ENCODE measurements at places on chromosomes 13 and 19.

DNA sequence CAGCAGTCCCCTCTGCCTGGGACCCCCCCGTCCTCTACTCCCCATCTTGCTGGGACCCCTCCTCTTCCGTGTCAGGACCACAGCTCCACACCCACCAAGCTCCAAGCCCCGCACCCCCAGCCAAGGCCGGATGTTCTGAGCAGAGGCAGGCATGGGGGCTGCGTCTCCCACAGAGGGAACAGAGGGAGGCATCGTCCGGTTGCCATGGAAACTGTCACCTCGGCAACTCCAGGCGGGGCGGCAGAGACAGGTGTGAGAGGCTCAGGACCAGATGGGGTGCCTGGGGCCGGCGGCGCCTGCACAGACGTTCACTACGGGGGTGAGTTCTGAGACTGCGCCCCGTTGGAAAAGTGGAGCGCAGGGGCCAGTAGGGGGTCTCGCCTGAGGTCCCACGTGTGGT is 5.4 kb downstream of the RNU6-9 start:
- DNase-seq: peak; percentile 58

DNA sequence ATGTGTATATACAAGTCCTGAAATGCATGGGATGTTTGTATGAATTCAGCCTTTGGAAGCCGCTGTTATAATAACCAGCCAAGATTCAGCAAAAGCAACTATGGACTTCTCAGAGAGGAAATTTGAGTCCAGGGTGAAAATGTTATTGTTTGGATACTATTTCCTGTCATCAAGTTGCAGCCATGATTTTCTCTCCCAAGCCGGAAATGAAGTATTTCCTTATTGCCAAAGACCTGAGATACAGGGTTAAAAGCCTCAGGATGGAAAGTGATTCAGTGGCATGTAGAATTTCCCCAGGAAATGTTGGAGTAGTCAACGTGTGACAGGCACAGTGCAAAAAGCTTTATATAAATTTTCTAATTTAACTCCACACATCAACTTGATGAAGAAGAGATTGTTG is 133.9 kb downstream of the IRS2 start:
- DNase-seq: no peak

DNA sequence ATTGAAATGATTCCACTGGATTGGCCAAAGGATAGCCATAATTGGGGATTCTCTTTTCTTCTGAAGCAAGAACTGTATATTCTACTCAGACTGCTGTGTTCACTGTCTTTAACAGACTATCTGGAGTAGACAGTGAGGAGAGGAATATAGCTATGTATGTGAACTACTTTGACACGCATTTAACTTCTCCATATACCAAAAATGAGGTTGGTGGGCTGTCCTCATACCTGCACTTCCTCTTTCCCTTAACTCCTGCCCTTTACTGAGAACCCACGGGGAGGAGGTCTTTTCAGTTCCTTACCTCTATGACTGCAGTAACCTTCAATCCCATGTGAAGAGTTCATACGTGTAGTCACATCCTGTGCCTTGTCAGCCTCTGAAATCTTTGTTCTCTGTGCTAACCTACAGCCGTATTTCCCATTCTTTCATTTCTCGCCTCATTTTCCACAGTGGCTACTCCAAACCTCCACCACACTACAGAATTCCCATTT is 305.8 kb downstream of the MTUS2 start:
- DNase-seq: no peak

DNA sequence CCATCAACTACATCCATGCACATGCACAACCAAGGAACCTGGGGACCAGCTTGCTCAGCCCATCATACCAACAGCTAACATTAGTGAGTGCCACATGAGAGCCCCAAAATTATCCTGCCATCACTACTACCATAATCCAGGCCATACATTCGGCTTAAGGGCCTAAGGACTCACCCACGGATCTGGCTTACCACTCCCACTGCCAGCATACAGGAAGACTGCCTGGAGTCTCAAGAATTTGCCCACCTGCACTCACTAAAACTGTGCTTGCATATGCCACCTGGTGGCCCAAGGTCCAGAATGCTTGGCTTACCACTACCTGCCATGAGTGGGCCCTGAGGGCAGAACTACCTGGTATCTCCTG is 1562.9 kb upstream of the PRR20A start:
- no peak for DNase-seq

- no peak for DNase-seq
Measured at GRCh38 chr13:66154976-66155375, 1075.2 kb downstream of the PCDH9 start.

DNA sequence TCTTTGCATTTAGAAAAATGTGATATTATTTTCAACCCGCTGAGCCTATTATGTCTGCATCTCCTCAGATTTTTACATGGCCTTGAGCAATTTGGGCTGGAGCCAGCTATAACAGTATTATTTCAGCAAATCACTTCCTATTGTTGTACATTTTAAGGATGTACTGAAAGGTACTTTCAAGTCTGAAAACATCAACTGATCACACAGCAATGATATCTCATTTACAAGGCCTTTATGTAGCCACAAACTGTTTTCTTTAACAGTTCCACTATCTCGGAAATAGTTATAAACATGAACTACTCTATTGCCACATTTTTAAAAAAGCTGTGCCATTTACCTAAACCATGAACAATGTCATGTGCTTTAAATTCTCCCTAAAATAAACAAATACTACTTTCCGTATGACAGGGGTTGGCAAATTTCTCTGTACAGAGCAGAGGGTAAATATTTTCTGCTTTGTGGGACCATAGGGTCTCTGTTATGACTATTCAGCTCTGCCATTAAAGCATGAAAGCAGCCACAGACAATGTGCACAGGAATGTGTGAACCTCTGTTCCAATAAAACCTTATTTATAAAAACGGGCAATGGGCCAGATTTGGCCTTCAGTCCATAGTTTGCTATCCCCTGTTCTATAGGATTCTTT is 560.4 kb downstream of the GPC6 start:
- DNase-seq: no peak

GRCh38 chr19:34165295-34165738 is 7.0 kb upstream of the LSM14A start:
- no peak for DNase-seq

- no peak for DNase-seq
Measured at GRCh38 chr13:48804821-48805601, 151.3 kb downstream of the CYSLTR2 start.

Measured in germinal center (tissue), 1 donor.